ENCODE measurements at places on chromosomes 3 and 15.

GRCh38 chr3:146468671-146469149, 651 bp downstream of the PLSCR2 start:
- no peak for DNase-seq

DNA sequence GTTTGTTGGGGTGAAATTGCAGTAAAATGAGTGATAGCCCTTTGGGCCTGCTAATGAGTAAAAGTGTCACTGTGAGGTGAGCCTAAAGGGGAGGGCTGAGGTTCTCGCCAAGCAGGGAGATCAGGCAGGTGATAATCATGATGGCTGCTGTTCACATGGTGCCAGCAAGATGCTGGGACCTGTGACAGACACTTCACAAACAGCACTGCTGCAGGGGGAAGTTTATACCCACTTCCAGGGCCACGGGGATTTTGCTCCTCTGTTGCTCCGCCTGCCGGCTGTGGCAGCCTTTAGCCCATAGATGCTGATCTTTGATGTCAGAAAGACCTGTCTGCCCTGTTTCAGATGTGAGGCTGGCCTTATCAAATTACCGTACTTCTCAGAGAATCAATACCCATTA, 96.7 kb downstream of the SV2B start:
- no peak for DNase-seq

DNA sequence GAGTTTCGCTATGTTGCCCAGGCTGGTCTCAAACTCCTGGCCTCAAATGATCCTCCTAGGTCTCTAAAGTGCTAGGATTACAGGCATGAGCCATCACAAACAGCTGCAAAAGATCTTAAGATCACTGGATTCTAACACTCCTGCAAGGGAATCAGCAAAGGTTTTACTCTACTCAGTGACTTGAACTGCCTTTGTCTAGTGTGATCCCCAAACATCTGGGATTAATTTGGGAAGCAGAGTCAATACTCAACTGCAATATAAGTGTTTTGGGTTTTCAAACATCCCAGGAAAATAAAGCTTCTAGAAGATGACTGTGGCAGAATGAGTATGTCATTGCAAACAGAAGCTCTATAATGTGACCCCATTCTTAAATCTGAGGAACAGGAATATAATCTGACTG, 7.2 kb downstream of the SPG21 start:
- DNase-seq, result no peak

DNA sequence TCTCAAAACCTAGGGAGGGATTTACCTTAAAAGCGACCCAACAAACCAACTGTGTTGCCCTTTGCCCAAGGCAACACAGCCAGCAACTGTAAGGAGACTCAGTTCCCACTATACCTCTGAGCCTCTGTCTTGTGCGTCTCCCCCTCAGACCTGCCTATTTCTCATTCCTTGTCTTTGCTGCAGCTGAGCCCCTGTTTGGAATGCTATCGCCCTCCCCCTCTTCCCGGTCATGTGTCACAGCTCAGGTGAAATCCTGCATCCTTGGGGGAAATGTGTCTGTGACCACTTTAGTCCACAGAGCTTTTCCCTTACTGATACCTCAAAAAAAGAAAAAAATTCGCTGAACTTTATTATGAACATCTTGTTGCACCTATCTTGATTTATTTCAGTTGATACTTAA, 52.0 kb upstream of the LRIG1 start:
- DNase-seq, result no peak

DNA sequence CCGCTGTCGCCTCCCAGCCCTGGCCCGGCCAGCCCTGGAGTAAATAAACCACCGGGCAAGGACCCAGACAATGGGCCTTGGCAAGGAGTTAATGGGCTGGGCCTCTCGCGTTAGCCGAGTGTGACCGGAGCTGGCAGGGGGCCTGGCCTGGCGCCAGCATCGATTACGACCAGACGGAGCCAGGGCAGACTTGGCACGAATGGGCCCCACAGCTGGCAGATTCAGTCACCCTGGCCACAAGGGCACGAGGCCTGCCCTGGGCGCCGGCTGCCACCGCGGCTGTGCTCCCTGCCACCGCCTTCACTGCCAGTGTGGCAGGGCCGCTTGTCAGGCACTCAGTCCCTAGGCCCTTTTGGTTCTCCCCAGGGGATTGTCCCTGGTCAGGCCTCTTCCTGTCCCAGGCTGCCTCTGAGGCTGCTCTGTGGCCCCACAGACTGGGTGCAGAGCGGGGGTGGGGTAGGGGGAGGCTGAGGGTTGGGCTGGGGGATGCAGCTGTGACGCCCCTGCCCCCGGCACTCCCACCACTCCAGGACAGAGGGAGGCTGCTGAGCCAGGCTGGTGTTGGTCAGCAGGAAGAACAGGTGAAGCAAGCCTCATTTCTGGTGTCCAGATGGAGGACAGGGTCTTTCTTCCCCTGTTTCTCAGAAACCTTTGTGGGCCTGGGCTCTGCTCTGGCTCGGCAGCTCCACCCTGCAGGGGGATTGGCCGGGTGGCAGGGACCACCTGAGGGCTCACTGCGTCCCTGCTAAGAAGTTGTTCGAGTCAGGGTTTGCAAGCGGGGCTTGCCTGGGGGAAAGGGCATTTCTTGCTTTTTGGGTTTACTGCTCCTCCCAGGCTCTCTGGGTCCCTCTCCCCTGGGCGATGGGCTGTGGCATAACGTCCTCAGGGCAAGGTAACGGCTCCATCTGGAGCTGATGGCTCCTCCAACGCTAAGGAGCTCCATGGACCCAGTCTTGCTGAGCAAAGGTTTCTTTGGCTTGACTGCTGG, 30.5 kb upstream of the SRP14 start:
- no peak for DNase-seq

DNA sequence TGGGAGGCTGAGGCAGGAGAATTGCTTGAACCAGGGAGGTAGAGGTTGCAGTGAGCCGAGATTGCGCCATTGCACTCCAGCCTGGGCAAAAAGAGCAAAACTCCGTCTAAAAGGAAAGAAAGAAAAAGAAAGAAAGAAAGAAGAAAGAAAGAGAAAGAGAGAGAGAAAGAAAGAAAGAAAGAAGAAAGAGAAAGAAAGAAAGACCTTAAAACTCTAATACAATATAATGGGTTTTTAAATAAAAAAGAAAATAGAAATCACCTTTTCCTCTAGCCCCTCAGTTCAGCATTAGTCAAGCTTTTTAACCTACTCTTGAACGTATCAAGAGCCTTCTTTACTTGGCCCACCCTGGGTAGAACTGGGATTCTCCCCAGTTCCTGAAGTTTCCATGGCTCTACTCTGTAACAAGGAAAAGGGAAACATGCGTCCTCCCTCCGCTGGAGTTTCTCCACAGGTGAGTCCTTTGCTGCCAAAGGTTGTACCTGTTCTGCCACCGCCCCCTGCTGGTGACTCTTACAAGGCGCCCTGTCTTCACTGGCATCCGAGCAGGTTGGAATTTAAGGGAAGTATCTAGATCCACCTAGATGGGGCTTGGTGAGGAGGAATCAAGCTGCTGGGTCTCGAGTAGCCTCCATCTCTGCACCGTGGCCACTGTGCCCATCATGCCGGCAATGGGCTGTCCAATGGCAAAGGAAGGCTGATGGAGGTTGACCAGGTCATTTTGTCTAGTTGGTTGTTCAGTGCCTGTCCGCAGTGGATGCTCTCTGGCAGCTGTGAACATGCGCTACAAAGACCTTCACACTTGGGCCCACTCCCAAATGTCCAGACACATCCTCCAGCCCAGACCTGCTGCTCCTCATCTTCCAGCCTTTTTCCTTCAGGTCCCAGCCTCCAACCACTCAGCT, 20.6 kb upstream of the EPHB3 start:
- DNase-seq, result peak; percentile 73

- no peak for DNase-seq
Measured at GRCh38 chr3:105526360-105527111, 159.8 kb downstream of the ALCAM start.

GRCh38 chr3:129561619-129562248, 18.8 kb downstream of the H1-8 start:
- no peak for DNase-seq

DNA sequence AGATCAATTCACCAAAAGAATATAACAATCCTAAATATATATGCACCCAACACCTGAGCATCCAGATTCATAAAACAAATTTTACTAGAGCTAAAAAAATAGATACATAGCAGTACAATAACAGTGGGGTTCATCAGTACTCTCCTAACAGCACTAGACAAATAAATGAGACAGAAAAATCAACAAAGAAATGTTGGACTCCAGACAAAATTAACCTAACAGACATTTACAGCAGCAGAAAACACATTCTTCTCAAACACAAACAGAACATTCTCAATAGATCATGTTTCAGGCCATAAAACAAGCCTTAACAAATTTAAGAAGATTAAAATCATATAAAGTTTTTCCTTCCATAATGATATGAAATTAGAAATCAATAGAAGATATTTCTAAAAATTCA, 124.8 kb upstream of the NECTIN3 start:
- DNase-seq, result no peak

GRCh38 chr3:158737410-158737809, 5.2 kb upstream of the RARRES1 start:
- DNase-seq, result no peak

DNA sequence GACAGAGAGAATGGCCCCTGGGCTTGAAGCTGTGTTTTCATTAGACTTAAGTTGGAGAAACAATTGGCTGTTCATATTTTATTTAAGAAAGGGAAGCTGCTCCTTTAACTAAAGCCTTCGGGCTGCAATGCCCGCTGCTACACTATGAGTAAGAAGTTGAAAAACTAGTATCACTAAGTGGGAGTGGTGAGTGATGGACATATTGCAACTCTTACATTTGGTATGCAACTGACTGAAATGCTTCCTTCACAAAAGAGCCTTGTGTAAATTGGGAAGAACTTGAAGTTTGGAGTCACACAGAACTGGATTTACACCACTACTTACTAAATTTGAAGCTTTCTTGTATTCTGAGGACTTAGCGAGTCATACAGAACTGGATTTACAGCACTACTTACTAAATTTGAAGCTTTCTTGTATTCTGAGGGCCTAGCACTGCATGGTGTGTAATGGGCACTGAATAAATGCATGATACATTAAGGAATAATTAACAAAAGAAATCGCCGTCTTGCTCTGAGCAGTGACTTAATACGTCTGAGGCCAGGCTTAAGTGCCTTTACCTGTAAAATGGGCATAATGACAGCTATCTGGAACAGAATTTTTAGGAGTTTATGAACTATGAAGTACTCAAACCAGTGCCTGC, 149.5 kb downstream of the RYR3 start:
- DNase-seq, result no peak

GRCh38 chr3:151770956-151771355, 37.2 kb downstream of the AADACL2 start:
- DNase-seq, result no peak

GRCh38 chr15:79065706-79066376, 24.7 kb downstream of the RASGRF1 start:
- no peak for DNase-seq

DNA sequence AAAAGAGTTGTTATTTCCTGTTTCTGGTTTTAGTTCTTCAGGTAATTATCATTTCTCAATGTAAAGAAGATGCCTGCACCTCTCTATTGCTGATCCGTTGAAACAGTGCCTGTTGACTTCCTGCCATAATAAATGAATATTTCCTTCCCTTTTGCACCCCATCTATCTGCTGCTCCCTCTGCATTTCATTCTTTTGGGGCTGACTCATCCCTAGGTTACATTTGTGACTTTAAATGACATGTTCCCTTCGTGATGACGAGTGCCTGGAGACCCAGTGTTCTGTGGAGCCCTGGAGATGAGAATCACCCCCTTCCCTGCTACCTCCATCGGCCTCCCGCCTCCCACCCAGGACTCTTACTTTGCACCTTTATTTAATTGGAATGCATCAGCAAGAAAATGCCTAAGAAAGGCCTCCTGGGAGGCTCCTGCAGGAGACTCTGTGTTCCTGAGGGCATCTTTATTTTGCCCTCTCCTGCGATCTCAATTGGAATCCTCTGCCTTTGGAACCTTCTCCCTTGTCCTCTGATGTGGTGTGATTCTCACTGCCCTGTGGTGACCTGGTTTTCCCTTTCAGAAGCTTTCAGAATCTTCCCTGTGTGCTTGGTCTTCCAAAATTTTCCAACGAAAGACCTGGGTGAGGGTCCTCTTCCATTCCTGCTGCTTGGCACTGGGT, 13.7 kb downstream of the LRRK1 start:
- no peak for DNase-seq

GRCh38 chr3:115186351-115187148, 39.5 kb upstream of the ZBTB20 start:
- DNase-seq, result no peak

DNA sequence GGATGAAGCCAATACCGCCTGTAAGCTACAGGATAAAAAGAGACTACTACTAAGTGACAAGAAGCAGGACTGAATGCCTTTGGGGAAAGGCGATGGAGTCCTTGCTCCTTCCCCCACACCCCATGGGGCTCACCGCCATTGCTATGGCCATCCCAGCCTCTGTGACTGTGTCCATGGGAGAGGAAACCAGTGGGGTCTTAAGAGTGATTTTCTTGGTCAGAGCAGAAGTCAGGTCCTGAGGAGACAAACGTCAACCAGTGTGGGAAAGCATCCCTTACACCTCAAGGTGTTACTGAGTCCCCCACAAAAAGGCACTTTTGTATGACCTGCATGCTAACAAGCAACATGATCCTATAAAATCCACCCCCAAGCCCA, 913 bp downstream of the IMPDH2 start:
- DNase-seq, result no peak

GRCh38 chr15:89690276-89691218, at the start of the genes PEX11A and WDR93:
PEX11A (minus strand) TSS chr15:89690754; CDS start chr15:89690632, 122 bp downstream.
WDR93 (plus strand) TSS chr15:89690811; CDS start chr15:89701747, 10,936 bp downstream.
- DNase-seq, result peak; percentile 71

GRCh38 chr3:13451301-13451673, 28.8 kb upstream of the HDAC11 start:
- DNase-seq, result peak; percentile 79

- DNase-seq, result no peak
Measured at GRCh38 chr15:76184650-76185035, 124.9 kb downstream of the TMEM266 start.

DNA sequence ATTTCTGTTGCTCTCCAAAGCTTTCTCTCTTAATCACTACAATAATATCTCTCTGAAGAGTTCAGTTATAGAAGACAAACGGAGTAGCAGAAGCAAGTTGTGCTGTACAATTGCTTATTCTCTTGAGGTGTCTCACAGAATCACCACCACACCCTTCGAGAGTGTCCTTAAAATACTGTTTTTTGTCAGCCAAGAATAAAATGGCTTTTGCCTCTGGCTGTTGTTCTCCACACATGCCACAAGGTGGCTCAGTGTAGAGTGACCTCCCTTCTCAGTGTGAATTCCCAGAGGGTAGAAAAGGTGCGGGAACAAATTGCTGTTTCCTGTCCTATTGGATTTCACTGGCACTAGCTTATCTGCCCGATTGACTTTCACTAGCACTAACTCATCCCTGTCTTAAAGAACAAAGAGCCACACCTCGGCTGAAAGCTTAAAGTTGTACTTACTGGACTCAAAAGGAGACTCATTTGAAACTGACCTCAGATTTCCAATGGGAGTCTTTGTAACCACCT, 134.2 kb upstream of the SATB1 start:
- peak; percentile 46 for DNase-seq

DNA sequence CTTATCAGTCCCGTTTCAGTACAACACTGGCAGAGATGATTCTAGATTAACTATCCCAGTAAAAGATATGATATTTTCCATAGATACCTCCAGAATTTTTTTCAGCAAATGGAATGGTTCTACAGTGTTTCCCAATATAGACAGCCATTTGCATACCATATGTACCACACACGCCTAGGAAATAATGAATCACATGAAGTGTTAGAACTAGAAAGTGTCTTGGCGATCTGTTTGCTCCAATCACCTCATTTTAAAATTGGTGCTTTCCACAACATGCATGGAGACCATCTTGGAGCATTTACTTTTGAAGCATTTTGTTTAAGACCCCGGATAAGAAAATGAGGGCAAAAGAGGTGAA, 2.0 kb downstream of the C2CD4A start:
- no peak for DNase-seq
